ENCODE measurements at places on chromosomes 3 and 15.

DNA sequence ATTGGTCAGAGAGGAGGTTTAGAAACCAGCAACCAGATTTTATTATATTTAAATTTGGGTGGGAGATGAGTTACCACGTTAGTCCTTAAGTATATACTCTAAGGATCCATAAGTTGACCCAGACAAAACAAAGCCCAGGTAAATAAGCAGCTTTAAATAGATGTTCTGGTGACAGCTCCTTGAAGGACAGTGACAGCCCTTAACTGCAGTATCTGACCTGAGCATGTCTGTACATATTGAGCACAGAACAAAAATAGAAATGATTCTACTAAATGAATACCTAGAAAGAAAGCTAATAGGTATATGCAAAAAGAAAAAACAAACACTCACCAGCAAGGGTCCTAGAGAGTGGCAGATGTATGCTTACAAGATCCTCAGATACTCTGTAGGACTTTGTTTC is 63.0 kb downstream of the UBR1 start:
- no peak for DNase-seq

DNA sequence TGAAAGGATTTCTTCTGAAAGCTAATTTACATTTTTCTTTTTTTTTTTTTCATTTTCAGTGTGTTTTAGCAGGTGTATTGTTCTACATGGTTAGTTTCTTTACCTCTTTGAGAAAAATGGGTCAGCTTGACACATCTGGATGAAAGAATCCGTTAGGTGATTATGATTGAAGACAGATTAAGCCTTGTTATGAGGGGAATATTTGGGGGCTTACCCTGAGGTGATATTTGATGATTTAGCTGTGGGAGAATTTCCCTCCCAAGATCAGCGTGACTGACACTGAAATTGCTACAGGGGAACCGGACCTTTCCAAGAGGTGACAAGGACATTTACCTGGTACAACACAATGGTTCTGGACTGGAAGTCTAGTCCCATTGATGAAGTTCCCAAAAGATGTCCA is 147.5 kb downstream of the NFKBIZ start:
- no peak for DNase-seq

- DNase-seq, result no peak
Observed at GRCh38 chr3:115833074-115833473, 209.8 kb downstream of the GAP43 start.

GRCh38 chr3:130688015-130688688 is 58.5 kb downstream of the PIK3R4 start:
- no peak for DNase-seq

- DNase-seq, result no peak
Observed at GRCh38 chr3:148948913-148949657, 42.3 kb upstream of the GYG1 start.

GRCh38 chr3:179323197-179324110 is 623 bp downstream of the ZNF639 start:
- peak; percentile 77 for DNase-seq

- no peak for DNase-seq
Observed at GRCh38 chr3:9617736-9618135, 31.6 kb upstream of the MTMR14 start.

DNA sequence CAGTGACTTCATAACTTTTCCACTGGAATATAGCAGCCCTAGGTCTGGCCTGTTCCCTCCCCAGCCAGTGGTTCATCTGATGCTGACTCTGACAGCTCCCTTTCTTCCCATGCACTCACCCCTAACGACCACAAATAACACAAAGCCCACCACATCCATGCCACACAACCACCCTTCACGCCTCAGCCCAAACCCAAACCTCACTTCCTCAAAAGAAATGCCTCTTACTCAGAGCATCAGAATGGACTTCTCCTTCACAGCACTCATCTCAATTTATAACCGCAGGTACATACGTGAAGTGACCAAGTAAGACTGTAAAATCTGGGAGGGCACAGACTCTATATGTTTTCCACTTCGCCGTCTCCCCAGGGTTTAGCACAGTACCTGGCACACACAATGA is 1.1 kb downstream of the RBSN start:
- DNase-seq, result peak; percentile 27

DNA sequence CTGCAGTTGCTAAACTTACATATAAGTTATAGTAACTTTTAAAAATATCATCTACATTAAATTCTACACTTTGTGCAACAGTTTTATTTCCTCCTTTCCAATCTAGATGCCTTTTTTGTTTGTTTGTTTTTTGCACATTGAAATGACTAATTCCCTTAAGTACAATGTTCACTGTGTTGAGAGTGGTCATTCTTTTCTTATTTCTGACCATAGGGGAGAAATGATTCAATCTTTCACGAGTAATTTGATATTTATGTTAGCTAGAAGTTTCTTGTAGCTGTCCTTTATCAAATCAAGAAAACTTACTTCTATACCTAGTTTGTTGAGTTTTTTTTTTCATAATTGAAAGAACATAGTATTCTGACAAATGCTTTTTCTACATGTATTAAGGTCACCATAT is 85.0 kb upstream of the CBLB start:
- no peak for DNase-seq

- no peak for DNase-seq
Observed at GRCh38 chr3:25483456-25483855, 55.4 kb downstream of the RARB start.

- no peak for DNase-seq
Observed at GRCh38 chr15:75058127-75058905, 34.9 kb downstream of the PPCDC start.

DNA sequence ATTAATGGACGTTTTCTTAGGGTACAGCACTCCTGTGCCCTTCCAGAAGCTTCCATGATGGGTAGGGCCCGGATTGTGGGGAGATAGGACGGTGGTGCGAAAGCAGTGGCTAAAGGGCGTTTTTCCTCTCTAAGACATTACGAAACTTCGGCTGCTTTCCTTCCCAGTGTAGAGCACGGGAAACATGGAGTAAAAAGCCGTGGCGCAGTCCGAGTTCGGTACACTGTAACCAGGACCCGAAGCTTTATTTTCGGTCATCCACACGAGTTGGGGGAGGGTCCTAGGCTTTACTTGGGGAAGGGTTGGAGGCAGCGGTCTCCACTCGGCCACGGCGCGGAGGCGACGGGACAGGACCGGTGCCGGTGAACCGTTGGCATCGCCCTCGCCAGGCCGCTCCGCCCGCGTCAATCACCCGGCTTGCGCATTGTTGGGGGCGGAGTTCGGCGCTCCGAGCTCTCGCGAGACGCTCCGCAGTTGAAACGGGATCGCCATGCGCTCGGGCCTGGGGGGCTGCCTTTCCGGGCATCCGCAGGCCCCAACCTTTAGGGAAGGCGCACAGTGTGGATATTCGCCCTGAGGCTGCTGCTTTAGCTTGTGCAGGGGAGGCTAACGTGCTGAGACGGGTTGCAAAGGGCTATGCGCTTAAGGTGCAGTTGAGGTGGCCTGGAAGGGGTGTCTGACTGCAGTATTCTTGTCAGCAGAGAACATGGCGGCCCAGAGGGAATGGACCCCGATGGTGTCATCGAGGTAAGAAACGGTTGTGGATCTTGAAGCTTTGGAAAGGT is 546 bp downstream of the EIF4A2 start:
- peak; percentile 78 for DNase-seq

DNA sequence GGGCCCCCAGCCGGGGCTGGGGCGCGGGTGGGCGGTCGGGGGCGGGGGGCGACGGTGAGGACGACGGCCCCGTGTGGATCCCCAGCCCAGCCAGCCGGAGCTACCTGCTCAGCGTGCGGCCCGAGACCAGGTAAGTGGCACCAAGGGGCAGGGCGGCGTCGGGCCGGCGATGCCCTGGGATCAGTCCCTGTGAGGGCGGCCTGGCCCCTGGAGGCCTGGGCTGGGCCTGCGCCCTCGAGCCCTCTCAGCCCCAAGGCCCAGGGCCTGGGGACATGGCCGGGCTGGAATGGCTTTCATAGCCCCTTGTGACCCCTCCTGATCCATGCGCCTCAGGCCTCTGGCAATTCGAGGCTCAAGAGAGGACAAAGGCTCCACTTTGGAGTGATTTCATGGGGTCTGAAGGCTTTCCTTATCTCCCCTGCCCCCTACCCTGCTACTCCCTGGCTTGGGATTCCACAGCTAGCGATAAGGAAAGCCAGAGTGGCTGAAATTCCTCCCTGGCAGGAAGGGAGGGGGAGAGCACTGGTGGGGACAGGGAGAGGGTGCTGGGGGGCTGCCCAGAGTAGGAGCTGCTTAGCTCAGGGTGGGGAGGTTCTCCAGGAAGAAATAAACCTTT is 418 bp downstream of the ALPK3 start:
- no peak for DNase-seq

DNA sequence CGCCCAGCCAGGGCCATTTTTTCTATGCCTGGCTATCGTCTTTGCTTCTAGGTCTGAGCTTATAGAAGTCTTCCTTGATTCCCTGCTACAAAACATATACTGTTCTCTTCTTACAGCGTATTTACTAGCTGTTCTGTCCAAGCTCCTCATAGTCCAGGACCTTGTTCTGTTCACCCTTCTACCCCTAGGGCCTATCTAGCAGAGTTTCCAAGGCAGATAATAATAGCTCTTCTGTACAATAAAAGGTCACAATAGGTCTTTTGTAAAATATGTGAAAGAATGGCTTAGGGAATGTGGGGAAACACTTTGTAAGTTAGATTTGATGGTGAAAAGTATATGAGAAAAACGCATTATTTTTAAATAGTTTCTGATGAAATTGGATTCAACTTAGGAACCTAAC is 158.2 kb downstream of the P3H2 start:
- DNase-seq, result no peak
